Kasumi-1 (cell line): ENCODE measurements at places on chromosomes 4 and X.

DNA sequence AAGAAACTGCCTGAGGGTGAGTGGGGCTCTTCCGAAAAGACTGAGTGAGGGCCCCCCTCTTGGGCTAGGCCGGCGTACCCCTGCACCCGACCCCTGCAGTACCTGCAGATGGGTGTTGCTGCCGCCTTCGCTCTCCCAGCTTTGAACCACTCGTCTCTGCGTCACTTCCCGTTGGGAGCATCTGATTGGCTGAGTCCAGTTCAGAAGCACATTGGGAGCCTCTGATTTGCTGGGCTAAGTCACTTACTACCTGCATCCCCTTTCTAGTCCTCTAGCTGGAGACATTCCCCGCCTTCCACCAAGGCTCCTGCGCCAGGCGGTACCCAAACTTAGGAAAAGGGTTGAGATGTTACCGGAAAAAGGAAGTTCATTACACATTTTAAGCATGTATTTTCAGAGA lies 20.4 kb upstream of the WWC2 start:
- DNase-seq, result no peak

DNA sequence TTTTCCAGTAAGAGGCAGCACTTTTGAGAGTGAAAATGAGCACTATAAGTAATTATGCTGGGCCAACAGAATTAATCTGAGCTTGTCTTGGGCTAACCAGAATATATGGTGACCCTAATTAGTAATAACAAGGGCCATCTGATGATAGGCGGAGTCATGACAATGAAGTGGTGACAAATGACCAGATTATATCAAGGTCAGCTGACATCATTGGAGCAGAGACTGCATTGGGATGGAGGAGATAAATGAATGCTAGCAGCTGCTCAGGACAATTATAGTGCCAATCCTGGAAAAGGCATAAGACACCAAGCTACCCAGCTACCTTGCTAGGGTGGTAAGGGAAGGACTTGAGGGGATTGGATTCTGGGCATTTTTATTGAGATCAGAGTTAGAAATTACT lies 1548.7 kb downstream of the RPA4 start:
- no peak for DNase-seq

GRCh38 chrX:153884136-153884535 lies 1.8 kb downstream of the L1CAM start:
- no peak for DNase-seq

DNA sequence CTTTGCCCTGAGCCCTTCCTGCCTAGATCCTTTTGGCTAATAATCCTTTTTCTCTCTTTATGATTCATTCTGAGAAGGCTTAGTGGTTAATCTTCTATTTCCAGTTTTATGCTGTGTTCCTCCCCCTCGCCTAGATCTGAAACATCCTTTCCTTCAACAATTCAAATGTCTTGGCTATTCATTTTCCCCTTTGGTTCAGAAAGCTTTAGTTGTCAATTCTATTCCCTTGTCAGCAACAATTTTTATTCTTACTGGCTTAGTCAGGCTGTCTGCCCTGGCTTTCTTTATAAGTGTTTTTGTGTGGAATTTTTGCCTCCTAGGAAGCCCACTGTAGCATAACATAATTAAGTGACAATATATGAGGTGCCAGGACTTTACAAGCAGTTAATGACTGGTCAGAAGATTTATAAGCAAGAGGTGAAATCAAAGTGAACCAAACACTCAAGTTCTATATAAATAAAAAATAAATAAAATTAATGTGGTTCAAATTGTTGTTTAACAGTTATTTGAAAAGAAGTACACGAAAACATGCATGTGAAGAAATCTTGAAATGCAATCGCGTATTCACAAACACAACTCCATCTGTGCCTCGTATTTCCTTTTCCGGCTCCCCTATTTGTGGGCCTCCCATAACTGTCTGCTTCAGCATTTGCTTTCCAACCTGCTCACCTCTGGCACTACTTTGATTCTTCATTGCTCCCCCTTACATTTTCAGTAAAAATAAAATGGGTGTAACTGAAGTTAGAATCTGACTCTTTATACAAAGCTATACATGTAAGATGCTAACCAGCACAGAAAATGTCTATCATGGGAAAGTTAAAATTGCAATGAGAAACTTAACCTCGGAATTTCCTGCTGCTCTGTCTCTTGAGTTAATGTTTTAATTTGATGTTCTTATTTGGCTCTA lies 235.4 kb downstream of the SPRY1 start:
- DNase-seq, result peak; percentile 8

GRCh38 chr4:176020481-176021085 lies 45.1 kb upstream of the WDR17 start:
- DNase-seq, result no peak

GRCh38 chr4:40144716-40145115 lies 52.1 kb upstream of the RHOH start:
- DNase-seq, result no peak

DNA sequence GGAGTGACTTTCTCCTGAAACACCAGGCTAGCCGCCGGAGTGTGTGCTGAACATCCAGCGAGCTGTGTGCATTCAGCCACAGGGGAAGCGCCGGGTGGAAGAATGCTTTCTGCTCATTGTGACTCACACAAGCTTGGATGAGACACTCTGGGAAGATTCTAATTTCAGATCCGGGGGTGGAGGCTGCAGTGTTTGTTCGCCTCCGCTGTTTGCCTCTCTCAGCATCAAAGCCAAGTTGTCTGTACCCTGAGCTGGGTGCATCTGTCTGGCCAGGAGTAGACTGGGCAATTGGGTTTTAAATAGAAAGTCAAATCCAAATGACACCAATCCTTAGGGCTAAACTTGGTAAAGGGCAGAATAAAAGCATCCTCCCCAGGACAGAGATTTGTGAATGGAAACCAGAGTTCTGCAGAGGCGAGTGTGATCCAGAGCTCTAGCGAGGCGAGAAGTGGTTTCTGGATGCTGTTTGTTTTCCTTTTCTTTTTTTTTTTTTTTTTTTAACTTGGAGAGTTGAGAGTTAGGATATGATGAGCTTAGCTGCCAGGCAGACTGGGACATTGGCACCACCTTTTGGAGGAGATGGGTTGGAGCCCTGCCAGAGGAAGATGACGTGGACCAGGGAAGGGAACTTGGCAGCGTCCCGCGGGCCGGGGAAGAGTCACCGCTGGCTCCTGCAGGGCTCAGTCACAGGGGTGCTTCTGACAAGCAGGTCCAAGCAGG lies 196.0 kb upstream of the PSAPL1 start:
- DNase-seq, result no peak

GRCh38 chrX:72308566-72309296 lies 3.0 kb upstream of the CITED1 start:
- DNase-seq, result peak; percentile 56

DNA sequence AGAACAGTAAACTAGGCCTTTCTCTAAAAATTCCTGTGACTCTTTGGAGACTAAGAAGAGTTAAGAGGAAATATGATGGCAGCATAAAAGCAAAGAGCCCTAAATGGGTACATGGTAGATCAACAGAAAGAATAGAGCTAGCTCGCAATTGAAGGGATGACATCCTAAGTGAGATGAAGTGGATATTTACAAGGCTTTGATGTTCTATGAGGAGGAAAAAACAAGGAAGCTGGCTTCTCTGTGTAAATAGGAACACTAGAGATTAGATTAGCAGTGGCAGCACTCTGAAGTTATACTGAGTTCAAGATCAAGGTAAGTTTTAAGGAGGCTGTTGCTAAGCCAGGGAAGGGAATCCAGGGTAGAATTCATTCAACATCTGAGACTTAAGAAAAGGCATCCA lies 73.1 kb upstream of the MBNL3 start:
- no peak for DNase-seq

- no peak for DNase-seq
These were observed 25.5 kb downstream of the GPAT3 start for GRCh38 chr4:83561381-83561780.

DNA sequence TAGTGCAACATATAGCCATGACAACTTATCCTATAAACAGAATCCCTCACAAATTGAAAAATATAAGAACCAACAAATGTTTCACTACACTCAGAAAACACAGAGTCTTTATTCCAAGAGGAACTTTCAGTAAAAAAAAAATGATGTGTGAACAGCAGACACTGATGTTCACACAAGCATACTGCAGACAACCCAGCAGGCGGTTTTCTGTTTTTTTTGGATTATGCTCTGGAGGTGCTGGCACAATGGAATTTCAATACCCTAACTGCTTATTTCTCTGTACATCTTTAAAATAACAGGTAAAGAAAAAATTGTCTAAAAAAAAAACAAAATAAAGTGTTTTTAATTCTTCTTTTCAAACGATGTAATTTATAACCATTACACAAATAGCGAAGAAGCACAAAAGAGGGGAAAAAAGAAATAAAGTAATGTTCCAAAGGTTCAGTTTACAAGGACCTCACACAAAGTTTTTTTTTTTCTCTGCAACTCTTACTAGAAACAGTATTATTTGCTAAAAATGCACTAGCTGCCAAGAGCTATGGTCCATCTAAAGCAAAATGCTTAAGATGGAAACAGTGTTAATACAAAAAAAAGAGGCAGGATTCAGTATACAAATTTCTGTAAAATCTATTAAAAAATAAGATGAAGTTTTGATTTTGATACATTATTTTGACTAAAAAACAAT lies 55.3 kb downstream of the ANAPC10 start:
- no peak for DNase-seq

- DNase-seq, result no peak
These were observed at the start of gene APLN for GRCh38 chrX:129654652-129655546. APLN (minus strand) TSS chrX:129654956; CDS start chrX:129654630, 326 bp downstream.

DNA sequence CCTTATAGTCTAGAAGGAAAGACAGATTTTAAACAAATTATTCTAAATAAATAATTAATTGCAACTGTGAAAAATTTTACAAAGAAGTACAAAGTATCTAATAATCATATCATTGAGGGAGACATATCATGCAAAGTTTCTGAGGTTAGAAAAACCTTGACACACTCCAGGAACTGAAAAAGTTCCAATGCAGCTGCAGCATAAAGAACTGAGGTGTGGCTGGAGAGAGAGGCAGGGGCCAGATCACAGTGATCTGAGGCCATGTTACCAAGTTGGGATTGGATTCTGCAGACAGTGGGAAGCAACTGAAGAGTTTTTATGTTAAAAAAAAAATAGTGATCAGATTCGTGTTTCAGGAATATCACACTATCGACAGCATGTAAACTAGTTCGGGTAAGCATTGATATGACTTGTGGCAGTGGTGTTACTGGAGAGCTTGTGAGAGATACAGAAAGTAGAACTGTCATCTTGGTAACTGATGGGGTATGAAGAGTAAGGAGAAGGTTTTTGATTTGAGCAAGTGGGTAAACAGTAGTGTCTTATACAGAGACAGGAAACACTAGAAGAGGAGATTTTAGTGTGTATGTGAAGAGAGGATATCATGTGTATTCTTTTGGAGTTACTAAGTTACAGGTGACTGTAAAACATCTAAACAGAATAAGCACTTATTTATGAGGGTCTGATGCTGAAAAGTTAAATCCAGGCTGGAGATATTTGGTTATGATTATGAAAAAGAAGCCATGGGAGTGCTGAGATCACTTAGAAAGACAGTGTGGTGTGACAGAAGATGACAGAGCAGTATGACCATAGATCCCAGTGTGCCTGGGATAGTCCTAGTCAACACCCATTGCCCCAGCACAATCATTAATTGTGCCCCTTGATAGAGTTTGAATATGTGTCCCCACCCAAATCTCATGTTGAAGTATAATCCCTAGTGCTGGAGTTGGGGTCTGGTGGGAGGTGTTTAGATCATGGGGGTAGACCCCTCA lies 15.6 kb upstream of the SPRY1 start:
- DNase-seq, result no peak

DNA sequence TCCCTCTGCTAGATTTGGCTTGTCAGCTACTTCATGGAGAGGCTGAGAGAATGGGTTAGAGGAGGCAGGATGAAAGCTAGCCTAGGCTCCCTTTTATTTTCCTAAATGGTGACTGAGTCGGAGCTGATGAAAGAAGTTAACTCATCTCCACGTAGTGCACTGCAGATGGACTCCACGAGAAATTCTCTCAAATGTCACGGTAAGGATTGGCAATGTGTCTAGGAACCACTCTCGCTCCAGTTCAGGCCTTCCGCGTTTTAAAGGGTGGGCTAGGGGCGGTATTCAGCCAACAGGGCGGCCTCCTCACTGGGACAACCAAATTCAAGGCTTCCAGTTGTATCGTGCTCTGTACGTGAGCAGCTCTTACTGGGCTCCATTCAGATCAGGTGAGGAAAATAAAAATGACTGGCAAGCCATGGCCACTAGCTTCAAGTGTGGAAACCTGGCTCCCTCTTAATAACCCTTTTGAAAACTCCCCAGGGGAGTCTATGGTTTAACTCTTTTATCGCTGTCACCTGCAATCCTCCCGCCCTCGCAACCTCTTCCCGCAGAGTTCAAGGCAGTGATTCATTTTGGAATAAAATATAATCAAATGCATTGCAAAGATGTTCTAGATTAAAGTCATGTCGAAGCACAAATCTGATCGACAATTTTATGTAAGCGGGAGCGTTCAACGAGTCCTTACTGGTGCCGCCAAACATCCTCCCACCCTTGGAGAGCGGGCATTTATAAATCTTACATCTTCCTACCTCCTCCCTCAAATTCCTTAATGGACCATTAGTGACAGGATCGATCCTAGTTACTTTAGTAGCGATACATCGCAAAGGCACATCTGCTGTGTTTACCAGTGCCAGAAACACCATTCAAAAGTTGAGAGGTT lies 1.2 kb downstream of the SPOCK3 start:
- DNase-seq, result no peak

- no peak for DNase-seq
These were observed 53.4 kb downstream of the ABCG2 start for GRCh38 chr4:88104902-88105610.

GRCh38 chr4:30720661-30721184 lies 554 bp downstream of the PCDH7 start:
- peak; percentile 33 for DNase-seq
